ENCODE measurements at places on chromosomes 6 and 20.
A peak's percentile ranks its signal among the peaks of the same experiment; 100 is the strongest.

GRCh38 chr6:129608886-129609537 lies 101.0 kb downstream of the ARHGAP18 start:
- DNase-seq: no peak

- no peak for DNase-seq
Measured at GRCh38 chr20:50491926-50492634, 18.1 kb upstream of the PTPN1 start.

DNA sequence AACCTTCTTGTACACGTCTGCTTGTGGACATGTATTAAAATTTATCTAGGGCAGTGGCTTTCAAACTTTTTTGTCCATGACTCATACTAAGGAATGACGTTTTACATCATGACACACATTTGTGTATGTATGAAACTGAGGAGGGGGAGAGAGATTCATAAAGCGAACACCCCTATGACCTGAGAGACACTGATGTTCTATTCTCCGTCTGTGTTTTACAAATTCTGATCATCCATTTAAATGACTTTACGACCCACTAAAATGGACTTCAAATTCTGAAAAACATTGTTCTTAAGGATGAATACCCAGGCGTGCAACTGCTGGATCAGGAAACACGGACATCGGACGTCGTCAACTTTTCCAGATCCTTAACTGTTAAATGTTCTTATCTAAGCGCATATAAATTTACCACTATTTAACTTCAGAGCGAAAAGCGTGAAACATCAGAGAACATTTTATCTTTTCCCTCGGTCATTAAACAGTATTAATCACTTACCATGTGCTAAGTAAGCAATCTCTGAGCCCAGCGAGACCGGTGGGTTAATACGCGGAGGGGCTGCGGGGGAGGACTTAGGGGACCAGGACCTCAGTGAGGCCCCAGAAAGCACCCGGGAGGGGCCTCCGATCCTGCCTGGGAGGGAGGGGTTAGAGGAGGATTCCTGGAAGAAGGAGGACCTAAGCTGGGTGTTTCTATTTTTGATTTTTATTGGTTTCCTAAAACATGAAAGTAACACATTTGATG lies 1.2 kb downstream of the PLAGL1 start:
- DNase-seq: no peak

GRCh38 chr6:35034411-35035191 lies 106.5 kb downstream of the TCP11 start:
- no peak for DNase-seq

DNA sequence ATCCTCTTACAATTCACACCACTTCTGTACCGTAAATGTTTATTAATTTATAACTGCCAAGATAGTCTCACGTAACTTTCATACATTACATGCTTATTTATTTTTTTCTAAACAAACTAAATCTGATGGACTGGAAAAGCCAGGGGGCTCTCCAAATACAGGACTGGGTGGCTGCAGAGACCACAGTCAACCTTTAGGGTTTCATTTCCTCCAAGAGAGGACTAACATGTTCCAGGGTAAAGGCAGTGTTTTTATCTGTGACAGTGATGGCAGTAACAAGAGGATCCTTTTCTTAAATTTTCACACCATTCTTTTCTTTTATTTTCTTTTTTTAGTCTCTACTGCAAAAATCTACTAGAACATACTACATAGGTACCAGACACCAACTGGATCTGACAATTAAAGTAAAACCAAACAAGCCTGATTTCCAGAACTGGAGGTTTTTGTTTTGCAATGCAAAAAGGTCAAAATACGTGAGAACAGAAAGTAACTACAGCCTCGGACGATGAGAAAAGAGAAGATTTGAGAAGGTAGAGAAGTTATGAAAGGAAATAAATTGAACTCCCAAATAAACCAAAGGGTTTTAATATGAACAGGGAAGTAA lies 1.2 kb downstream of the LMBRD1 start:
- DNase-seq: peak; percentile 33

DNA sequence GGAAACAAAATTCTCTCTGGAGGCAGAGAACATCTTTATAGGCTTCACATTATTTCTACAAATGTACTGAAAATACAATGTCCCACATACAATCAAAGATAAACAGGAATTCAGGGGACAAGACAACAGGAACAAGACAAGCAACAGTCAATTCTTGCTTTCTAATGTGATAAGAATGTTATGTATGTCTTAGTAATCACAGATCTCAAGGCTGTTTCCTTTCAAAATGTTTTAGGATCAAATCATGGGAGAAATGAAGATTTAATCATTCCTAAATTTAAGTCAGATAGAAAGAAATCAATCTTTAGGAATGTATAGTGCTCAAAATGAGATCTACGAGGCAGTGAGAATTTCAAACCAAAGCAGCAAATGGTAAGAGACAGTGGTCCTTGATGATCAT lies 32.1 kb downstream of the NEDD9 start:
- DNase-seq: no peak

DNA sequence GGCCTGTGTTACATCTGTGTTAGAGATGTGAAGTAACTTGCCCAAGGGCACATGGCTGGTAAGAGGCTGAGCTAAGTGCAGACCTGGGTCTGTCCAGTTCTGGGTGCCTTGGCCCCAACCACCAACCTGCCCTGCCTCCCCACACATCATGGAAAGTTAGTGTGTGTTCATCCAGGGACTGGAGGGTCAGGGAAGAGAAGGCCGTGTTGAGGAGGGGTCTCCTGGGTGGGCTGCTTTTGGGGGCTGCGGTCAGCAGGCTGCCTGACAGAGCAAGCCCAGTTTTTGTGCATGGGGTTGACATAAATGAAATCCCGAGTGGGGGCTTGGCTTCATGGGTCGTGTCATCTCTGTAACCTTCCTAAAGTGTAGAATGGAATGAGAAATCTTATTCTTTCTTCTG lies 10.9 kb downstream of the PYGB start:
- DNase-seq: no peak

- peak; percentile 78 for DNase-seq
Measured at GRCh38 chr6:129251669-129252376, 368.9 kb downstream of the LAMA2 start.

DNA sequence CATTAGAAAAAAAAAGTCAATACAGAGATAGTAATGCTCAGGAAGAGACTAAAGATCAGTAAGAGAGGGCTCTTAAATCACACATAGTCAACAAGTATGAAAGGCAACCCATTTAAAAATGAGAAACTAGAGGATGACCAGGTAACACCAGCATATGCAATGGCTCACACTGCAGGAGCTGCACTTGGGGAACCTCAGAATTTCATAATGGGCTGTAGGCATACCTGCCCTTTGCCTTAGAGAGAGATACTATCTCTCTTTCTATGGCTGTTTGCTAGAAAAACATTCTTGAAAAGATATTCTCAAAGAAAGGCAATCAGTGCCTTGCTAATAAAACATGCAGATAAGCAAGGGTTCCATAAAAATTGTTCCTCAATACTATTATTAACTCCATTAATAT lies 33.2 kb downstream of the HMGCLL1 start:
- no peak for DNase-seq

DNA sequence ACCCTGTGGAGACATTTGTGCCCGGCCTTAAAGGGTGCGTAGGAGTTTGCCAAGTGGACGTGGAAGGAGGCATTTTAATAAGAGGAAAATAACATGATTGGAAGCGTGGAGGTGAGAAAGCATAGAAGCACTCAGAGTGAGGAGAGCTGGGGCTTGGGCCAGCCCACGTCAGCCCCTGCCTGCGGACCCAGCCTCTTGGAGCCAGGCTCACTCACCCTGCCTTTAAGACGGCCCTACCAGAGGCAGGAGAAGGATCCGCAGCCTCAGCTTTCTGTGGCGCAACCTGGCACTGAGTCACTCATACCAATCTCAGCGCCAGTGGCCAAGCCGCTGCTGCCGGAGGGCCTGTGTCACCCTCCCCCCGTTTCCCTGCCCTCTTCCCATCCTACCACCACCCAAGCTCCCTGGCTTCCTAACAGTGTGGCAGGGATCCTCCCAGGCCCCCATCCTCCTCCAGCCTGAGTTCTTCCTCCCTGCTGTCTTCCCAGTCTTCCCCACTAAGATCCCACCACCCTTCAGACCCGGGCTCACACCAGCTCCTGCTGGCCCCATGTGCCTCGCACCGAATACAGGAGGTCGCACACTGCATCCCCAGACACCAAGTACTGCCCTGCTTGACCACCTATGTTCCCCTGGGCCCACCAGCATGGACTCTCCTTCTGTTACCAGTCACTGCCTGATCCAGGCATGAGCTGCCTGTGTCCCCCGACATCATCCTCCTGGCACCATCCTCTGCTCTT lies 285.2 kb downstream of the UST start:
- no peak for DNase-seq

DNA sequence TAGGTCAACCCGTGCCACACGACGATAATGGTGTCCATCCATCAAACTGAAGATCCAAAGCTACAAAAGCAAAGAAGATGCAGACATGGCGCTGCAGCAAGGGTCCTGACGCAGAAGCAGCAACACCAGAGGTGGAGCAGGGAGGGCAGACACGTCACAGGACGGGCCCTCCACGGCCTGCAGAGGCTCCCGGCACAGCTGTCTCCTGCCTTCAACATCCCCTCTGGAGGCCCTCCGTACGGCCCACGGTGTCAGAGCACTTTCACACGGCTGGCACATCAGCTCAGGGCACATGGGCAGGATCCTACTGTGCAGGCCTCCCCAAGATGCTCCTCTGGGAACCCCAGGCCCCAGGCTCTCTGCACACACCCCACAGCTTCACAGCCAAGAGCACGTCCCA lies 37.6 kb downstream of the WDR27 start:
- DNase-seq: no peak

GRCh38 chr6:131038597-131039344 lies 24.3 kb downstream of the EPB41L2 start:
- no peak for DNase-seq

DNA sequence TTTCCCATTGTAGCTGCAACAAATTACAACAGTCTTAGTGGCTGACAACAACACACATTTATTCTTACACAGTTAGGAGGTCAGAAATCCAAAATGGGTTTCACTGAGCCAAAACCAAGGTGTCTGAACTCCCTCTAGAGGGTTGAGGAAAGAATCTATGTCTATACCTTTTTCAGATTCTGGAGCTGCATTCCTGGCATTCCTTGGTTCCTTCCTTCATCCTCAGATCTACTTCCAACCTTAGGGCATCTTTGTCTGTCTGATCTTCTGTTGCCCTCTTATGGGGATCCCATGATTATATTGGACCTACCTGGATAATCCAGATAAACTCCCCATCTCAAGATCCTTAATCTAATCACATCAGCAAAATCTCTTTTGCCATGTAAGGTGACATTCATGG lies 540.9 kb upstream of the MAP3K7 start:
- DNase-seq: no peak

GRCh38 chr6:139519571-139520031 lies 145.2 kb upstream of the CITED2 start:
- no peak for DNase-seq

GRCh38 chr6:125815080-125815910 lies 24.5 kb downstream of the NCOA7 start:
- no peak for DNase-seq

DNA sequence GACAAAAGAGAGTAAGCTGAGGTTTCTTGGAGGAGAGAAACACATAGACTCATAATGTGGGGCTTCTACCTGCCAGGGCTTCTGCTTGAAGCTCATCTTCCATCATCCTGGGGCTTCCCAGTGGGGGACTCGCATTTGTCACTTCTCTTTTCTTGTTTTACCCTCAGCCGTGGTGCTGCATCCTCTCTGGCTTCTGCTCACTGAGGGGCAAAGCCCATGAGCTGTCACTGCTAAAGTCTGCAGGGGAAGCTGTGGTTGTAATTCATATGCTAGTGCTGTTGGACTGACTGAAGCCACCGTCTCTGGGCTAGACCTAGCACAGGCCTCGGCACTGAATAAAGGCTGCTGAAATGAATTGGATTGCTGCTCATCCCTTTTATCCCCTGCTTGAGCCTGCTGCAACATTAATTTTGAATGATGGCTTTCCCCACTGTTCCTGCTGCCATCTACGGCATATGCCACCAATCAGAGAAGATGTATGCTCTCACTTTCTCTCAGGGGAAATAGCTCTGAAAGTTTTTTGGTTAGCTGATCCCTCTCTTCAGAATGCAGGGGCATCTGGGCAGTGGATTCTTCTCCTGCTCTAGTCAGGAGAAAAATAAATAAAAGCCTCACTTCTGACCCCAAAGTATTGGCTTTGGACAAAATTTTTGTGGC lies 568.4 kb upstream of the MAP3K7 start:
- DNase-seq: no peak

DNA sequence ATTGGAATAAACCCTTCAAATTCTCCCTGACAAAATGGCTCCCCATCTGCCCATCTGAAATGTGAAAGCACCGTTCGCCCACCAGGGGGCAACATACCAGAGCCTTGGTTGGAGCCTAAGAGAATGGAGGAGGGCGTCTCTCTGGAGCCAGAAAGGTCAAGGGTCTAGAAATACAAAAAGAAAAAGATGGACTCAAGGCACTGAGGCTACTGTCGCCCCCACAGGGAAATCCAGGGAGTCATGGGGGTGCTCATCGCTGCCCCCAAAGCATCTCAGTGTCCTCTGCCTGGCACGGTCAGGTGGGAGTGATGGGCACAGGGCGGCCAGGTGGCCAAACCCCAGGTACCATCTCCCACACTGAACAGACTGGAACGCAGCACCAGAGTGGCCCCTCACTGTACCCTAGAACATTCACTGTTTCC lies 136.3 kb downstream of the ZMYND8 start:
- DNase-seq: no peak

GRCh38 chr6:27168586-27169443 lies 78.7 kb upstream of the PRSS16 start:
- no peak for DNase-seq

GRCh38 chr20:9985281-9985680 lies 49.5 kb upstream of the ANKEF1 start:
- no peak for DNase-seq

- no peak for DNase-seq
Measured at GRCh38 chr6:109453156-109453555, 2.4 kb downstream of the MICAL1 start.

GRCh38 chr6:42404484-42404883 lies 47.2 kb downstream of the TRERF1 start:
- no peak for DNase-seq

GRCh38 chr6:139903411-139904157 lies 529.1 kb upstream of the CITED2 start:
- peak; percentile 37 for DNase-seq

- DNase-seq: no peak
Measured at GRCh38 chr6:149278997-149279396, 38.5 kb upstream of the TAB2 start.

- no peak for DNase-seq
Measured at GRCh38 chr20:8953300-8953699, 115.6 kb upstream of the PLCB4 start.

GRCh38 chr20:33796263-33796906 lies 14.8 kb upstream of the CHMP4B start:
- no peak for DNase-seq

DNA sequence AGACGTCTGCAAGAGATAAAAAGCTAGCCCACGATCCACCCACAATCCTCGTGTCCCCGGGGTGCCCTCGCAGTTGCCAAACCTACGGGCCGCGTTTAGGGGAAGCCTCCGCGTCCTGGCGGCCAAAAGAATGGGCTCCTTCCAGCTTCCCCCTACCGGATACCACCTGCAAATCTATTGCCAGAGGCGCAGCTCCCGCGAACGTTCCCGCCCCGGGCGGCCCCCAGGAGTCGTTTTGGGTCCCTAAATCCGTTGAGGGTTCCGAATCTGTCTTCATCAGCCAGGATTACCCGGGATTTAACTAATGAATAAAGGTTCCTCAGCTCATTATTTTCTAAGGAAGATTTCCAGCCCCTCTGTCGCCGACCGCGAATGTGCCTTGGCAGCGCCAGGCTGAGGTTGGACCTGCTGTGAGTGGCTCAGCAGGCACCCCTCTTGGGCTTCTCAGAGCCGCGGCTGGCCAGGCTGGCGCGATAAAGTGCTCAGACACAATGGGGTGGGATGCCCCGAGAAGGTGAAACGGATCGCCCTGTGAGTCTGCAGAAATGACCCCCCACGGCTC lies 2.8 kb upstream of the VSX1 start:
- DNase-seq: no peak

- no peak for DNase-seq
Measured at GRCh38 chr20:7841291-7841970, 98.8 kb downstream of the HAO1 start.

Measured in globus pallidus (tissue), 1 donor.